Activated CD4-positive, alpha-beta T cell treated with anti-CD3 and anti-CD28 coated beads for 24 hours (primary cell): ENCODE measurements at places on chromosomes 6 and 20.
A peak's percentile ranks its signal among the peaks of the same experiment; 100 is the strongest.

DNA sequence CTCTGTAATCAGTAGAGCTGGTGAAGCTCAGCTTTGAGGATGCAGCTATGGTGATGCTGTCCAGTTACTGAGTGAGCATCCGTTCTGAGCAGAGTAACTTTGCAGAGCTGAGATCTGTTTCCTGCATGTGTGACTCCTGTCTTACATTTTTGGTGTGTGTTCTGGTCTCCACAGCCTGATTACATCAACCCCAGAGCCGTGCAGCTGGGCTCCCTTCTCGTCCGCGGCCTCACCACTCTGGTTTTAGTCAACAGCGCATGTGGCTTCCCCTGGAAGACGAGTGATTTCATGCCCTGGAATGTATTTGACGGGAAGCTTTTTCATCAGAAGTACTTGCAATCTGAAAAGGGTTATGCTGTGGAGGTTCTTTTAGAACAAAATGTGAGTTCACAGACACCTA is 81.6 kb downstream of the FAM120B start:
- DNase-seq = no peak

GRCh38 chr6:7144872-7145584 is 37.3 kb downstream of the RREB1 start:
- no peak for DNase-seq

DNA sequence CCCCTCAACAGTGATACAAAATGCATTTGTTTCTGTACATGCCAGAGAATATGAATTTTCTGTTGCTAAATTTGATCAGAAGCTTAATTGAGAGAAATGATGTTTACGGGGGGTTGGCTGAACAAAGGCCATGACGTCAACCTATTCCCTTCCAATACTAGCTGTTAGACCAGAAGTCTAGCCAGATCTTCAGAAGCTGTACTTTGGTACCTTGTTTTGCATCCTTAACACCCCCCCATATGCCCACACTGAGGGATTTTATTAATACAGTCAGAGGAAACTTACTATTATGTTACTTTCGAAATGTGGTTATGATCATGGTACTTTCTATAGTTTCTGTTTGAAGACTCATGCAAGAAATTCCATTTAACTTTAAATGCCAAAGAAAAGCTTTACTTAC is 3.1 kb downstream of the NCOA7 start:
- peak; percentile 32 for DNase-seq

DNA sequence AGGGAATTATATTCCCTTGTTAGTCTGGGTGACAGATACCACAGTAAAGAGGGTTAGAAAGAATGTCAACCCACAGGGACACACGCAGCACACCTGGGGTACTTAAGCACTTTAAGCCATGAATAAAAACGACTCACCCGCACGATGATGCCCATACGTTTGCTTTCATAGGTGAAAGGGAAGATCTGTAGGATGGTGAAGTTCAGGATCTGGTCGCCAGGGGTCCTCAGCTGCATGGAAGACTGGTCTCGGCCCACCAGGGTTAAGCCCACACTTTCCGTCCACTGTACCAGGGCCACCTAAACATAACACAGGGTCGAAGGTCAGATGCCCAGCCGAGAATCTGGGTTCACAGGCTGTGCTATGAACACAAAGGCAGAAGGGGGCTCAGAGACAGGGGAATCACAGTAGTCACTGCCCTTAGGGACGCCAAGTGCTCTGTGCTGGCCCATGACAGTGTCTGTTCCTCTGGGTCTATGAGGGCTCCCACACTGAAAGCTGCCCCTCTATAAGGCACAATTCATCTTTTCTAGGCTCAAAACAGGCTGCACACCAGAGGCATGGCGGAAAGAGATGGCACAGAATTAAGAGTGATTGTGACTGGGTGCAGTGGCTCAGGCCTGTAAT is 96.8 kb upstream of the NFATC2 start:
- peak; percentile 68 for DNase-seq

- no peak for DNase-seq
These were observed 328.3 kb upstream of the CITED2 start for GRCh38 chr6:139702706-139703105.

- DNase-seq = no peak
These were observed 378.1 kb downstream of the BTBD9 start for GRCh38 chr6:38261626-38262025.

DNA sequence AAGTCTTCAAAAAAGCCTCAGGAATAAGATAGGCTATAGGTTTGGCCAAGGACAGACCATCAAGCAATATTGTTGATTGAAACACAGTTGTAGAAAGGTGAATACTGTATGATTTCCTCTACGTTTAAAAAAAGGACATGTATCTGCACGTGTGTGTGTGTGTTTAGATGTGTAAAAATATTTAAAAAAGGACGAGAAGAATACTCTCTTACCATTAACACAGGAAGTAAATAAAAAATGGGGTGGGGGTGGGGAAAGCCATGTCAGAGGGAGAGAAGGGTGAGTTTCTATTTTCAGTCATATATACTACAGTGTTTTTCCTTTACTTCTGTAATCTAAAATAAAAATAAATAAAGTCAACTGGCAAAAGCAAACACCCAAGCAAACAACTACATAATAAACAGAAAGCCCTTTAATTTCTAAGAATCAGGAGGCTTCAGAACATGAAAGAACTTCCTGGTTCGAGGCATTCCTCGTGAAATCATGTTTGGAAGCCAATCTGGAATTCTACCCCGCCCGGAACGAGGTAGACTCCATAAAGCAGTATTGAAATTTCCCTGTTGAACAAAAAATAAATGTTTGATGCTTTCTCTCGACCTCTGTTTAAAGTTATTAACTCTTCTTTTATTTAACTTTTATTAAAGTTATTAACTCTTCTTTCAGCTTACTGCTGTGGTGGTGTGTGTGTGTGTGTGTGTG is 158.1 kb upstream of the ZNF217 start:
- no peak for DNase-seq

GRCh38 chr6:26651133-26651781 is 8.3 kb downstream of the ZNF322 start:
- no peak for DNase-seq

DNA sequence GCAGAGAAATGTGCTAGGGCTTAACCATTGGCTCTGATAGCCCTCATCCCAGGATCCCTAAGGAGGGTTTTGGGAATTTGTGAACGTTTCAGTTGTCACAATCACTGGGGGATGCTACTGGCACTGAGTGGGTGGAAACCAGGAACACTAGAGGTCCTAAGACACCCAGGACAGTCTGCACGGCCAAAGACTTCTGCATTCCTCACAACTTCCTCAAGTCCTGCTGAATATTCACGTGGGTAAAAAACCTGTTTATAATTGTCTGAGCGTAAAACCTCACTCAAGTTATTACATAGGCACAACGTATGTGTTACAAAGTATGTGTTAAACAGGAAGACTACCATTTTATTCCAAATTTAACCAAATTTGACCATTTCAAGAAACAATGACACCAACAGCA is 52.4 kb downstream of the GMDS start:
- no peak for DNase-seq

DNA sequence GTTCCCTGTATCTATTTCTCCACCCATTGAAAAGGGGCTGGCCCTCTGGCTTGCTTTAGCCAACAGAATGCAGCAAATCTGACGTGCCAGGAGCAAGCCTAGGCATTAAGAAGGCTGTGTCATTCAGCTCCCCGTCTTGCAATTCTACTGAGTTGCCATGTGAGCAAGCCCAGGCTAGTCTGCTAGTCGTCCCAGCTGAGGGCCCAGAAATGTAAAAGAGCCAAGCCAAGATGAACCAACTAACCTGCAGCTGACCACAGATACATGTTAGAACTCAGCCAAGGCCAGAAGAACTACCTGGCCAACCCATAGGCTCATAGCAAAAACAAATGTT is 30.1 kb downstream of the PREP start:
- DNase-seq = no peak

DNA sequence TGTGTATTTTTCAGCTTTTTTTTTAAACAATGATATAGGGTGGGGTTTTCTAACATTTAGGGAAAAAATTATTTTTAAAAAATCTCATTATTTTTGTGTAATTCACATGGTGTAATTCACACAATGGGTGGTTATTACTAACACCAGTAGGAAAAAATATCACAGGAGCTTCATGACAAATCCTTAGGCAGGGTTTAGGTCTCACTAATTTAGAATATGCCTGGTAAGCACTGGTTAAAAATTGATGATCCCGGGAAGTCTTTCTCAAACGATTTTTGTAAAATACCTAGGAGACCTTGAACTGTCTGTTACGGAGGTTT is 29.5 kb upstream of the ZNF217 start:
- no peak for DNase-seq

DNA sequence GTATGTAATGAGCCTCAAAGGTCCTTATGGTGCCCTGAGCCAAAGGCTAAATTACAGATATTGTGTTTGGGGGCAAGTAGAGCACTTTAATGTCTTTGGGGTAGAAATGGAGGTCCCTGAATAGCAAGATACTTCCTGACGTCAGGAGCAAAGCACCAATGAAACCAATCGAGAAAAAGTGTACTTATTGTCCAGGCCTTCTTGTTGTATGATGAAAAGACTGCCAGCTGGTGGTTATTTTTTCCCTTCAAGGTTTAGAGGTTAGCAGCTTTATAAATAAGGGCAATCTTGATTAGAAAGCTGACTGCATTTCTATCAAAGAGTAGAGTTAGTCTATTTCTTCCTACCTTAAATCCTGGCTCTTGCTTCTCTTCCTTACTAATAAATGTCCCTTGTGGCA is 76.1 kb upstream of the HSF2 start:
- DNase-seq = no peak

- no peak for DNase-seq
These were observed 36.2 kb upstream of the SCUBE3 start for GRCh38 chr6:35177596-35177995.

GRCh38 chr20:50272030-50272723 is 81.5 kb downstream of the CEBPB start:
- DNase-seq = no peak

DNA sequence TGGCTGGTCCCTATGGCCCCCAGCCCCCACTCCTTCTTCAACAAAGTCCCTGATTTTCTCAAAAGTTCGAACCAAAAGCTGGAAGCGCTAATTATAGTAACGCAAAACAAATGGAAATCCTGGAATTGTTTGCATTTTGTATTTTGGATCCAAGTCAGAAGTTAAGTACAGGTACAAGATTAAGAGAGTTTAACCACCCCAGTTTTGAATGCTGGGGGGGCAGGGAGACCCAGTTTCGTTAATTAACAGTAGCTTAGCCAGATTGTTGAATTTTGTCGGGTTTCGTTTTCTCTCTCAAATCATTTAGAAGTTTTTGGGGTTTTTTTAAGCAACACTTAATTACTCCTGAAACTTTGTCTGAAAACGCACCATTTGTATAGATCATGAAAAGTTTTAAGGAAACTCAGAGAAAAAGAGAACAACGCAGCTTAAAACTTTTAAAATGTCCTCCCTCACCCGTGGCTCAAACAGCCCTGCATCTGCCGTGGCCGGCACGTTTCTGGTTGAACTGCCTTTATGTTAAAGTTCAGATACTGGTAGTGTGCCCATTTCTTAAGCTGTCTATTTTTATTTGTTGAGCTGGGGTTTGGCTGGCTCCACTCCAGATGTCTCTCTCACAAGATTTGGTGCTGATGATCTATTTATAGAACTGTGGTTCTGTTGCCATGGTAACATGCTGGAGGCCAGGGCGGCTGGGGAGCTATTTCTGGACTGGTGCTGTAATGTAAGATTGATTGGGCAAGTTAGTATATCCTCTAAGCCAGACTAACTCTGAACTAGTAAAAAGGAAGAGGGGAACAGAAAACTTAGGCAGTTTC is 55.0 kb downstream of the GNAS start:
- peak; percentile 8 for DNase-seq

DNA sequence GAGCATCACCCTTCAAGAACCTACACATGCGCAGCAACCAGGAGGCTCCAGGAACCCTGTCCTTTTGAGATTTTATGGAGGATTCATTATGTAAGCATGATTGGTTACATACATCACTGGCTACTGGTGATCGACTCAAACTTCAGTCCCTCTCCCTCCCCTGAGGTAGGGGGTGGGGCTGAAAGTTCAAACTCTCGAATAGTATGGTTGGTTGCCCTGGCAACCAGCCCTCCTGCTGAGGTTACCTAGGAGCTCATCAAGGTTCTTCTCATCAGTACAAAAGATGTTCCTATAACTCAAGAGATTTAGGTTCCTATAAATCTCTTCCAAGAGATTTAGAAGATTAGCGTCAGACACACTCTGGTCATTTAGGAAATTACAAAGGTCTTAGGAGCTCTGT is 21.9 kb upstream of the ZSCAN9 start:
- no peak for DNase-seq

GRCh38 chr6:119957195-119957594 is 607.6 kb upstream of the MAN1A1 start:
- DNase-seq = no peak

GRCh38 chr6:155412335-155412734 is 43.3 kb downstream of the NOX3 start:
- no peak for DNase-seq

DNA sequence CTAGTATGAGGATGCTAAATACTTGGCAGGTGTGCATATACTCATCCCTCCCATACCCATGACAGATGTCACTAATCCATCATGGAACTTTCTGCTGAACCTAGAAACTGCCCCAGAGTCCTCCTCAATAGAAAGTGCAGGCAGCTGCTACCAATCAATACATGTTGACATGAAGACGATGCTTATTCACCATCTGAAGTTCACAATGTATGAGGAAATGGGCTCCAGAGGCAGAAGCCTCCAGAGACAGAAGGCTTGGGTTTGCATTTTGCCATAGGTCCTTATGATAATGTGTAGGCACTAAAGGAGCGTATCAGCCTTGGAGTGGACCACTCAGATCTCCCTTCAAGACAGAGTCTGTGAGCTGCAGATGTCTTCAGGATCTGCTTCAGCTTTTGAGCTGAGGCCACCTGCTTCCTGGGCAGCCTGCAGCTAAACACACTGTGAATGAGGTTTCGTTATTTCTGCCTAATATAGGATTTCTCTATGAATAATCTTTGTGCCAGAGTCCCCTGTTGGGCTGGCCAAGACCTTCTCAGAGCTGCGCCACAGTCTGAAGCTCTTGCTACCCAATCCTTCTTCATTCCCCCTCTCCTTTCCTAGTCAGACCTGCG is 7.5 kb upstream of the KIAA1755 start:
- DNase-seq = no peak

DNA sequence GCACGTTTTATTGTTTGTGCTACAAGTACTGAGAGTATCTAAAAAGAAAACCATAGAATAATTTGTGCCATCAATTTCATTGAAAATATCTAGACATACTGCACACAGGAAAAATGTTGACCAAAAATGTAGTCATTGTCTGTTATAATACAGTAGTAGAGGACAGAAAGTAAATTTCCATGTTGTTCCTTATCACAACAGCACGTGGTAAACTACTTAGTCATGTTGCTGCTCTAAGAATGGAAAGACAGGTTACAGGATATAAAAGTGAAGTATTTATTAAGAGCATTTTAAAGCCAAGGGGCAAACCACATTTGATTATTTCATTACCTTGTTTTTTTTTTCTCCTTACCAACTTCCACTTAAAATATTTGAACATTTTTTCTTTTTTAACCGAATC is 89.0 kb upstream of the CEP85L start:
- no peak for DNase-seq
